Dorsolateral prefrontal cortex (tissue), 122 donors: ENCODE measurements at places on chromosomes 2 and 18. TPM values are rescaled to one million over a fixed set of nuclear protein-coding genes. Genes with fewer than 3 reads are reported as not detected.

DNA sequence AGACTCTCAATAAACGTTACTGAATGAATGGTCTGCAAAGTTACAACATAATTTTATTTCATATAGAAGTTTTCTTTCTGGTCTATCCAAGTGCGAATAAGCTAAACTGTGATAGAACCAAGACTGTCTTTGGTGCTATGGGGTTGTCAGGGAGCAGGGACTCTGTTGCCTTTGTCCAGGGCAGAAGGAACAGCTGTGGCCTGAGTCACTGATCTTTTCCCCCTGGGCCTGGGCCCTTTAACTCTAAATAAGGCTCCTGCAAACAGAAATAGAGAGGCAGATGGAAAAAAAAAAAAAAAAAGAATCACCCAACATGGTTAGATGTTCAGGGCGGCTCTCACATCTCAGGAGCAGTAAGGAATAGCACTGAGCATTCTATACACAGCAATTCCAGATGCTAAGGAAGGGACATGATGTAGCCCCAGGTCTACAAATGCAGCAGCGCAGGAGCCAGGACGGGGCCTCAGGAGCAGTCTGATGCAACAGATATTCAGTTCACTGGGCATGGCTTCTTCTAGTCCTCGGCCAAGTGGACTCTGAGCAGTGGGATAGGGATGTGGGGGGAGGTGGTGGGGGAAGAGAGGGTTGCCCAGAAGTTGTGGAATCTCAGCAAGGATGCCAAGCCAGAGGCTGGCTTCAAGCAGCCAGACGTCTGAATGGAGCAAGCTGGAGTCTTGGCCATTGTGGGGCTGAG lies 247.1 kb upstream of the SIX2 start:
- no peak for DNase-seq

- no peak for DNase-seq
Observed at GRCh38 chr2:39033980-39034379, 86.9 kb downstream of the SOS1 start.

GRCh38 chr2:73283545-73284295 lies 558 bp downstream of the FBXO41 start:
- DNase-seq: no peak

DNA sequence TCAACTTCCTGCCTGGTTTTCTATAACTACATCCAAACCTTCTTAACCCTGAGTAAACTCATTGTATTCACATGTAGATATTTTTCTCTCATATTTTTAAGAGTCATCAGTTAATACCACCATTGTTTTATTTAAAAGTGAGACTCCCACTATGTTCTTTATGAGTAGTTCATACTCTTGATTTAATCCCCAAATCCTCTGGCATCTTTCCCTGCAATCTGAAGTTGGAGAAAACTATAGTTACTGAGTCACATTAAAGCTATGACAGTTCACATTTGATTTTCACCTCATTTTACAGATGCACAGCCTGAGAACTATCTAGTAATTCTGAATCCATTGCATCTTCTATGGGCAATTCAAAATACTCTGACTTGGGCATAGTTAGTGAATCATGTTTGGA lies 1358.7 kb upstream of the NRXN1 start:
- no peak for DNase-seq

SERPINE2 gene
- total RNA-seq: 66.6 TPM

MYL1 gene
- not detected for total RNA-seq

NPPC gene
- total RNA-seq: 10.3 TPM

KCNG2 gene
- total RNA-seq: 2.3 TPM

GKN1 gene
- total RNA-seq: not detected
